ENCODE measurements at places on chromosomes 3 and 15.
A peak's percentile ranks its signal among the peaks of the same experiment; 100 is the strongest.

DNA sequence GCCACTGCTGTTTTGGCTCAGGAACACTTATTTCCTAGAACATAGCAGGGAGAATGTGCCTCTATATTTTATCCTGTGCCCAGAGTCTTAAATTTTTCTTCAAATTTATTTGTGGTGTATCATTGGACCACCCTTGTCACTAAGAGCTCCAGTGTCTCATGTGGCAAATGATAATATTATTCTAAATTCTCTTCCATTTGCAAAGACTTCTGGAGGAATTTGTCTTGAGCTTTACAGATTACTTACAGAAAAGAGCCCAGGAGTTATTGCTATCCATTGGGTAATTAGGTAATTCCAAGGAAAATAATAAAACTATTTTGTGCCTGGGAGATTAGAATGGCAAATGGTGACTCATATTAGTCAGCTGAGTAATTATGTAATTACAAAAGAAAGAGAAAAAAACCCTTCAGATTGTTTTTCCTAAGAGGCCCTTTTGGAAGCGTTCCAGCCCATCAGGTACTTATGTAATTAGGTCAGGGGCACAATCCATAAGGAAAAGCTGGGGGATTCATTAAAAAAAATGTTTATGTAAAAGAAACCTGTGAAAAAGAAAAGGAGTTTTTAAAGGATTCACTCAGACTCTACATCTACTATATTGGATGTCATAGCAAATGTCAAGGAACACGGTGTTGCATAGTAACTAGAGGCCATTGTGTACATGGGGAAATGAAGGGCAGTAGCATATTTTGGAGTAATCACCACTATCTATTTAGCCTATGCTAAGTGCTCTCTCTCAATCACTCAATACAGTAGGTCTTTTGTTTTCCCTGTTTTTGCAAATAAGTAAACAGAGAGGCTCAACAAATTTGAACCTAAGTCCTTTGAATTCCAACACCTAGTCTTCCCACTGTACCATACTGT, 380.9 kb upstream of the RARB start:
- DNase-seq, result peak; percentile 64

DNA sequence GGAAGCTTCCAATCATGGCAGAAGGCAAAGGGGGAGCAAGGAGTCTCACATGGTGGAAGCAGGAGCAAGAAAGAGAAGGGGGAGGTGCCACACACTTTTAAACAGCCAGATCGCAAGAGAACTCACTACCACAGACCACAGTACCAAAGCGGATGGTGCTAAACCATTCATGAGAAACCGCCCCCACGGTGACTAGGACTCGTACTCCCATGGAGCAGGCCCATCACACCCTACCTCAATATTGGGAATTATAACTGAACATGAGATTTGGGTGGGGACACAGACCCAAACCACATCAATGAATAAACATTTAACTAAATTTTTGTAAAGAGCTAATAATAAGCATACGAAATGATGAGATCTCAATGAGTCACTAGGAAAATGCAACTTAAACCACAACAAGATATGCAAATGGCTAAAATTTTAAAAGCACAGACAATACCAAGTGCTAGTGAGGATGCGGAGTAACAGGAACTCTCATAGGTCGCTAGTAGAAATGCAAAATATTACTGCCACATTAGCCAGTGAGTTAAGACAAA, 10.0 kb downstream of the MRPS25 start:
- DNase-seq, result no peak

DNA sequence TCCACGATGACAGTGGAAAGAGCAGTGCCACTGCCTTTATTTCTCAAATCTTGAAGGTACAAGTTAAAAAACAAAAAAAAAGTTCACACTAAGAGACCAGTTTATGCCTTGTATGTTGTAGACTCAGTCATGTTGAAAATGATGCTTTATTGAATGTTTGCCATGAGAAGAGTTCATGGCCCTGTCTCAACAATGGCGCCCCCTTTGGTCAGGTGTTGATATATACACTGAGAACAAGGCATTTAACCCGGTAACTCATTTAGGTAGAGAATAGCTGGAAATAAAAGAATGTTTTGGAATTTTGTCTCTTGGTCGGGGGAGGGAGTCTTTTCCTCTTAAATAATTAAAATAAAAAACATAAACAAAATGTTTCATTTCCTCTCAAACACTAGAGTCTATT, 145.6 kb upstream of the SLC2A2 start:
- no peak for DNase-seq

DNA sequence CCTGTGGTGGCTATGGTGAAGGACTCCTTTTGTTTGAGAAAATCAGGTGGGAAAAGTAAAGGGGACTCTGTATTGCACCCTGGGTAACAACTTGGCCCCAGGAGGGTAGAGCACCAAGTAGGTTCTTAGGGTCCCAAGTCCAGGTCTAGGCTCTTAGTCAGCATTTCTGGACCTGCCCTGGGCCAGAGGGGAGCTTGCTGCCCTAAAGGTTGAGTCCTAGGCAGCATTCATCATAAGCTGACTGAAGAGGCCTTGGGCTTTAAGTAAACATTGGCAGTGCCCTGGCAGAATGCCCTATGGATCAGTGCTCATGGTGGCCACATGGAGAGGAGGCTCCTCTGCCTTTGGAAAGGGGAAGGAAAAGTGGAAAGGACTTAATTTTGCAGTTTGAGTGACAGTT, 268.5 kb upstream of the CTNNB1 start:
- DNase-seq, result no peak

DNA sequence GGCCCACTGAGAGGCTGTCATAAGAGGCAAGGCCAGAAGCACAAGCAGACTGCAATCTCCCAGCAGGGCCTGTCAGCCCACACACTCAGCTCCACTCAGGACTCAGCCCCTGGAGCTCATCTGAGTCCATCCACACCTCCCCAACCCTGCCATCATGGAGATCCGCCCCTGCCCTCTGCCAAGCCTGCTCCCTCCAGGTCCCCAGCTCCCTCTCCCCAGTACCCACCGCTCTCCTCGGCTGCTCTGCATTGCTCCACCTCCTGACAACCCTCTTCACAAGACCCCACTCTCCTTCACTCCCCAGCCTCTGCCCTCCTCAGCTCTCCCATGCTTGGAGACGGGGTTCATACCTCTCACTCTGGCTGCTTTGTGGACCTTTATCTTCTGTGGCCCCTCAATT, 11.1 kb downstream of the POC1A start:
- no peak for DNase-seq

- no peak for DNase-seq
Measured at GRCh38 chr3:46299608-46300460, 54.1 kb upstream of the CCR2 start.

GRCh38 chr15:31477851-31478701, 151.4 kb downstream of the KLF13 start:
- DNase-seq, result no peak

DNA sequence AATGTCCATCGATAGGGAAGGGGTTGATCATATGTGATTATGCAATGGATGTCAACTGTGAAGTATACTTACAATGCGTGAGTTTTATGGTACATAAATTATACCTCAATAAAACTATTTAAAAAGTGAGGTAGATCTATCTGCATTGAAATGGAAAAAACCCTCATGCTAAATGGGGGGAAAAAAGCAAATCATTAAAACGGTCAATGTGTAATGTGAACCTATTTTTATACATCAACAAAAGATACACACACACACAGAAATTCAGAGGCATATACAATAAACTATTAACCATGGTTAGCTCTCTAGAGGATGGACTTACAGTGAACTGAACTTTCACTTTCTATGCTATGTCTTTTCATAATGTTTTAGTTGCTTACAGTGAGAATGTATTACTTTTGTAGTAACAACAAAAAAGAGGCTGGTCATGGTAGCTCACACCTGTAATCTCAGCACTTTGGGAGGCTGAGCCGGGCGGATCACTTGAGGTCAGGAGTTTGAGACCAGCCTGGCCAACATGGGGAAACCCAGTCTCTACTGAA, 23.1 kb downstream of the STIMATE start:
- DNase-seq, result no peak

DNA sequence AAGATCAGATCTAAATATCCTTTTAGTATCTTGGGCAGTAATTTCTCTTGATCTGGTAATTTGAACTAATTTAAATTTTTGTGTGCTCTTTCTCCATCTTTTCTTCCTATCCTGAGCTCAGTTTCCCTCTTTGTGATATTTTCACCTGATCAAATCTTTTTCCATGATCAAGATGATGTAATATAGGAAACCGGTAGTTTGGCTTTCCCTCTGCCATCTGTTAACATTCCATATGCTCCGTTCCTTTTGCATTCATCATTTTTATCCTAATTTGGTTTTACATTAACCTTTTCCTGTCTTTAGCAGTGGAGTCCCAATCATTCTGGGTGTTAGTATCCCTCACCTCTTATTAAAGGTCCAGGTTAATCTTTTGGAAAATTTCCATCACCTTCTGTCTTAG, 5.9 kb upstream of the ABHD6 start:
- DNase-seq, result no peak

DNA sequence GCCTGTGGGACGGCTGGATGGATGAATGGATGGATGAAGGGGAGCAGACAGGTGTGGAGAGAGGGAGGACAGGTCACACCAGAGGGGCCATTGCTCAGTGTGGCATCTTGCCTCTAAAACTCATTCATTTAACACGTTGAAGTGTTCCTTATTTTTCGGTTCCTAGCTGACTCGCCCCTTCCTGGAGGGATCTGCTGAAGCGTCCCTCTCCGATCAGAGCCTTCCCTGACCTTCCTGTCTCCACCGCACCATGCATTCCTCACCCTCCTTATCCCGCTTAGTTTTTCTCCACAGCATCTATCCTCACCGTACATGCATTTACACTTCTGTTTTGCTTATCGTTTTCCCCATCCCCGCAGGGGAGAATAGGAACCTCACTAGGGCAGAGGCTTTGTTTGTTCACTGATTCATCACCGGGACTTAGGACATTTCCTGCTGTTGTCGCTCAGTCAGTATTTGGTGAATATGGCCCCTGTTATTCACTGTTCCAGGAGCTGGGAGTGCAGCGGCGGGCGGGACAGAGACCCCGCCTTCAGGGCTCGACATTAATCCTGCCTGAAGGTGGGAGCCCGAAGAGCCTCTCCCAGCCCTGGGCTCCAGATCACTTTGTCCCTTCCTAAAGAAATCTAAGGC, 32.0 kb downstream of the FOXL2 start:
- DNase-seq, result peak; percentile 88

- peak; percentile 33 for DNase-seq
Measured at GRCh38 chr3:188187053-188187452, 33.1 kb downstream of the LPP start.

DNA sequence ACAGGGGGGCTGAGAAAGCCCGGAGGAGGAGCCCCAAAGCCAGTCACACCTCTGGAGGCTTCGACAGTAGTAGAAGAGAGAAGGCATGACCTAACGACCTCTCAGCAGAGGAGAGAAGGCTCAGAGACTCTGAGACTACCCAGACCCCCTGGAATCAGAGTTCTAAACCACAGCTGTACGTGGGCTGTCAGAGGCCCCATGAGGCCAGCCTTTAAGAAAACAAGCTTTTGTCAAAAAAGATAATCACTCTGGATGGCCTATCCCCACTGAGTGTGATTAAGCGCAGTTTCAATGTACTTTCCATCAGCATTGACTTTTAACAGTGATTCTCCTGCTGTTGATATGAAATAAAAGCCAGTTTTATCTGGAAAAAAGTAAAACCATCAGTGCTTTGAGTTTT, 330.3 kb downstream of the CLSTN2 start:
- DNase-seq, result no peak

DNA sequence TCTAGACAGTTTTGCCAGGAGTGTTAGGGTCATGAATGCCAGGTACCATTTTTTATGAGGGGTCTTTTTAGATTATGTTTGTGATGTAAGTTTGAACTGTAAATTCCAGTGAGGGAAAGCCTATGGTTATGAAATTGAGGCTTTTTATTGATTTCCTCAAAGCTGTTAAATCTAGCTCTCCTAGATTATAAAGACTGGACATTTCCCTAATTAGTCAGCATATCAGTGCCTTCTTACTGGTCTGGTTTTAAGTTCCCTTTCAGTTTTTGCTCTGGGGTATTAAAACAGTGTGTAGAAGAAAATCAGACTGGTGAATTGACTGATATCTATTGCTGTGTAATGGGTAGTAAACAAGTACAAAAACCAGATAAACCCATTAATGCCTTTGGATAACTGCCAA, 39.2 kb downstream of the LRRC49 start:
- DNase-seq, result no peak

DNA sequence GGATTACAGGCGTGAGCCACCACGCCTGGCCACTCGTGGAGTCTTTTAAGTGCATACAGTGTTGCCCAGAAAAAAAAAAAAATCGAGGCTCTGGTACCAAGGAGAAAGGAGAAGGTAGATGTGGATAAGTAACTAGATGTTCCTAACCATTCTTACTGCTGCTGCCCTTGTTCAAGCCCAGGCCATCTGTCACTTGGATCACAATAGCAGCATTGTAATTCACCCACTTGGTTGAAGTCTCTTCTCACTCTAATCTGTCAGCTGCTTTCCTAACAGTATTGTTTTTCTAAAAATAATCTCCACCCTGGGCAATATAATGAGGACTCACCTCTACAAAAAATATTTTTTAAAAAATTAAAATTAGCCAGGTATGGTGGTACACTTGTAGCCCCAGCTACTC, 58.0 kb upstream of the CRTC3 start:
- DNase-seq, result no peak

DNA sequence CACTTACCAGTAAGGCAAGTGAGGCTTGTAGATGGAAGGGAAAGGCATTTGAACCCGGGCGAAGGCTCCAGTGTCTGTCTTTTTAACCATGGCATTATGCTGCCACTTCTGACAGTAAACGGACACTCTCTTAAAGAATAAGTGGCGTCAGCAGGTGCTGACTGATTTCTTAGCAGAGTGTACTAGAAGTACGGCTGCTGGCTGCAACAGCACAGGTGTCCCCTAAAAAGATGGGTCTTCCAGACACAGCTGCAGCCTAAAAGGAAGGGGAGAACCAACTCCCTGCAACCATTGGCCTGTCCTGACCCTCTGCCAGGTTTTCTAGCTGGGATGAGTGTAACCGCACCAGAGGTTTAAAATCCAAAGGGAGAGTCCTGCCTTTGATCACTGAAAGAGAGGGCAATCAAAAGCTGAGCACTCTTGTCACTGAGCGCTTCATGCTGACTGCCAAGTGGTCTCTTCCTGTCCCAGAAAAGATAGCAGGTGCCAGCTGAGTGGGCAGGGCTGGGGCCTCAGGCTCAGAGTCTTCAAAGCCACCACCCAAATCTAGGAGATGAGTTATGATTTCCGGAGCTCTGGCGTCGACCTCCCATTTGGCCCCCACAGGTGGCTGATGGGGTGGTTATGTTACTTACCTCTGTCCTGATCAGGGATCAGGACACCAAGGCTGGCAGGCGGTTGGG, 255.8 kb downstream of the SLCO3A1 start:
- DNase-seq, result no peak

GRCh38 chr3:149384911-149385321, 7.5 kb upstream of the TM4SF1 start:
- DNase-seq, result no peak

DNA sequence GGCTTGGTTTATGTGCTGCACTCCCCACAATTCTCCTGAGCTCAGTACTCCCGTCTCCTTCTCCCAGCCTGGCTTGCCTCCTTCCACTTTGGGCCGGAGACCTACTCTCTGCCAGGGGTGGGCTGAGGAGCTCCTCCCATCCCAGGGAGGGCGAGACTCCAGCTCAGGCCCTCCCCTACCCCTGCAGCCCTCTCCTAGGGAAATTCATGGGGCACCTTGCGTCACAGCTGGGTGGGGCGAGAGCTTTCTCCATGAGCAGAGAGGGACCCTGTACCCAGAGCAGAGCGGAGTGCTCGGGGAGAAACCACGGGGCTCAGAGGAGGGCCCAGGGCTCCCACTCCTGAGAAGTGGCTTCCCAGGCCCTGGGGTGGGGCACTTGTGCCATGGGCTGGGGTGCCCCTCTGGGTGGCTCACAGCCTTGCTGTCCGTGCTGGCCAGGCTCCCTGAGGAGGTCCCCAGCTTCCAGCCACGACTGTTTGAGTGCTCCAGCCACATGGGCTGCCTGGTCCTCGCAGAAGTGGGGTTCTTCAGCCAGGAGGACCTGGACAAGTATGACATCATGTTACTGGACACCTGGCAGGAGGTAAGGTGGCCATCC, 13.3 kb downstream of the VILL start:
- DNase-seq, result no peak
